ENCODE measurements at places on chromosomes 5 and 9.

DNA sequence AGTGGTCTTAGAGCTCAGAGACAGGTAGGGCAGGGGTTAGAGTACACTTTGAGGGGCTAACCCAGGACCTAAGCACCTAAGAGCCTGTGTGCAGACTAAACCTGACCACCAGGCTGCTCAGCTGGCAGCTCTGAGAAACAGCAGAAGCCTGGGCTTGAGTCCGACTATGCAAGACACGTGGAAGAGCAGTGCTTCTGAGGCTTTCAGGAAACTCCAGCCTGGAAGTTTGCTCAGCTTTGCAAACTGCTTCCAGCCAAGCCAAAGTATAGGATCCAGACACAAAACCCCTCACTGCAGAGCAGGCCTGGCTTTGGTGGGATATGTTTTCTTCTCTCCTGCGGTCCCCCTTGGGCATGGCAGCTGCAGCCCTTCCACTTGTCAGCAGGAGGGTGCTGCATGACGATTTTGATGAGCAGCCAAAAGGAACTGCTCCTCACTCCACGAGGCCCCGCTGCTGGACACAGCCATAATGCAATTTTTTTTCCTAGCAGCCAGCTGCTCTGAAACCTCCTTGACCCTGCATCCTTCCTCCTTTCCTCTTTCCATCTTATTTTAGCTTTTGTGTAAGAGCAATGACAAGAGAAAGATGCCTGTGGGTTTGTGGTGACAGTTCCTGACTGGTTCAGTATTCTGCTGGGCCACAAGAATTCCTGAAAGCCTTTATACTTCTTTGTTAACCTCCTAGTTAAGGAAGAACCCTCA is 123.1 kb downstream of the LIFR start:
- no peak for DNase-seq

DNA sequence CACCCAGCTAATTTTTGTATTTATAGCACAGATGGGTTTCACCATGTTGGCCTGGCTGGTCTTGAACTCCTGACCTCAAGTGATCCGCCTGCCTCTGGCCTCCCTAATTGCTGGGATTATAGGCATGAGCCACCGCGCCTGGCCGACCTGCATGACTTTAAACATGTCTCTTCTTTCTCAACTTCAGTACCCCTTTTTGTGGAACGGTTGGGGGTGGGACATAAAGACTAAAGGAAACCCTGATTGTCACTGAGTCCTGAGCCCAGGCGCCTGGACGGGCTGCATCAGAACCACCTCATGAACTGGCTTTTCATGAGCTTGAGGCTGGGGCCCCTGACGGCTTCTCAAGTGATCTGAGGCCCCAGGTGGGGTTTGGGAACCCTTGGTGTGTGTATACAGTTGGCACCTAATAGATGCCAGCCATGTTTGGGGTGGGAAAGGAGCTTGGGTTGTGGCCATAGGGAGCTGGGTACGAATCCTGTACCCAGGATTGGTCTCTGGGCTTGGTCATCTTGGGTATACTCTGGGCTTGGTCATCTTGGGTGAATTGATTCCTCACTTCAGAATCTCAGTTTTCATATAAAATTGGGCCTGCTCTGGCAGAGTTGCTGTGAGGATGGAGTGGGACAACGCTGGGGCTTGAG is 2.2 kb downstream of the GRK6 start:
- no peak for DNase-seq

DNA sequence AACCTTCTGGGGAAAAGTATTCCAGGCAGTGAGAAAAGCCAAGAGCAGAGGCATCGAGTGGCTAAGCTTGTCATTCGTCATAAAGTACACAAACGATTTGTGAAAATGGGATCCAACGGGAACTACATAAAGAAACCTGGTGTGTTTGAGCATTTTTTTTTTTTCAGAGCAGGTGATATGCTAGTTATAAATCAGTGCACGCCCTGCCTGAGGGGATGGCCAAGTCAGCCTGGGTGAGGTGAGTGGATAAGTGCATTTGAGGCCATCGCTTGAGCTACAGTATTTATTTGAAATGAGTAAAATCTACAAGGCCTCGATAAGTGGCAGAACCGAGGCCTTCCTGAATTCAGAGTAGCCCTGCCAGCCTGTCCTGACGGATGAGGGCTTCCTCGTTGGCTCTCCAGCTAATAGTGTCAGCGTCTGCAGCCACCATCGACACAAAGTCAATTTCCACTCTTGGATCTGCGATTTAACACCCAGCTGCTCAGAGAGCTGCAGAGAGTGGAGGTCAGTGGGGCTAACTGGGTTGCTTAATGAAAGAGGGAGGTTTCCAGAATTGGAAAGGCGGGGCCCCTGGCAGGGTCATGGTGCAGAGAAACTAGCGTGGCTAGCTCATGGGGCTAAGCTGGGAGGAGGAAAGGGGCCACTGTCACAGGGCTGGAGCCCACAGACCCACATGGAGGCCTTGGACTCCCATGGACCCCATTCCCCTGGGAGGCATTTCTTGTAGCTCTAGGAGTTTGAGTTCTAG is 27.3 kb downstream of the PPARGC1B start:
- no peak for DNase-seq

DNA sequence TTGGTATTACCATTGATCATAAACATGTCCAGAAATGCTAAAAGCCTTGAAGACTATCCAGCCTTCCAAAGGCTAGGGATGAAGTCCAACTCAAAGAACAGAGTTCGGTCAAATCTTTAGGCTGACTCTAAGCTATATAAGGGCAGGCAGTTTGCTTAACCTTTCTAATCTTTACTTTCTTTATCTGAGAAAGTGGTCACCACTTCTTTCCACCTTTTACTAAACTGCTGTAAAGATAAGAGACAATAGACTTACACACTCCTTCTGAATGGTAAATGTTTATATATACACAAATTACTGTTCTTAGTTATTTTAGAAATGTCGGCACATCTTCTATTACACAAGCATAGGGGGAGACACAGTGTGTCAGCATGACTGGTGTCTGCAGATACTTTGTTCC is 100.4 kb downstream of the NREP start:
- no peak for DNase-seq

GRCh38 chr9:98084396-98084795 is 27.9 kb downstream of the NANS start:
- DNase-seq, result no peak

GRCh38 chr5:60978968-60979367 is 34.0 kb downstream of the NDUFAF2 start:
- DNase-seq, result no peak

GRCh38 chr9:89695441-89695891 is 90.7 kb downstream of the GADD45G start:
- no peak for DNase-seq

- DNase-seq, result no peak
Measured at GRCh38 chr5:5533927-5534326, 111.5 kb downstream of the ICE1 start.

- DNase-seq, result no peak
Measured at GRCh38 chr5:74664551-74664950, 20.5 kb upstream of the HEXB start.

DNA sequence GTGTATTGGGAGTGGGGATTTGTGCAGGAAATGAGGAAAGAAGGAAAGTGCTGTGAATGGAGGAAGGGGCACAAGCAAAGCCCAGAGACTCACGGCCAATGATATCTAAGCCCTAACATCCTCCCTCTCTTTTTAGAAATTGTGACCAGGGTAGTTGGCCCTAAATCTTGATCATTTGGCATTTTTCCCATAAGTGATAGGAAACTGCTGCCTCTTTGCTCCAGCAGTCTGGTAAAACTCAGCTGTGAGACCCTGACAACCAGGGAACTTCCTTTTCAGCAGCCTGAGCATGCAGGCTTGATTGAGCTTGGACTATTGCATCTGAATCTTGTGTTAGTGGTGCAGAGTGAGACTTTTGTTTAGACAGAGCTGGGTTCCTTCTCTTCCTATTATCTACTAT is 9.6 kb upstream of the ADRB2 start:
- no peak for DNase-seq

GRCh38 chr5:74765929-74766328 is 988 bp downstream of the GFM2 start:
- DNase-seq, result no peak

GRCh38 chr9:82367929-82368328 is 379.4 kb downstream of the SPATA31D1 start:
- no peak for DNase-seq

- DNase-seq, result no peak
Measured at GRCh38 chr9:76817489-76817888, 53.3 kb downstream of the PCA3 start.

GRCh38 chr5:88426441-88426840 is 157.8 kb upstream of the TMEM161B start:
- no peak for DNase-seq

DNA sequence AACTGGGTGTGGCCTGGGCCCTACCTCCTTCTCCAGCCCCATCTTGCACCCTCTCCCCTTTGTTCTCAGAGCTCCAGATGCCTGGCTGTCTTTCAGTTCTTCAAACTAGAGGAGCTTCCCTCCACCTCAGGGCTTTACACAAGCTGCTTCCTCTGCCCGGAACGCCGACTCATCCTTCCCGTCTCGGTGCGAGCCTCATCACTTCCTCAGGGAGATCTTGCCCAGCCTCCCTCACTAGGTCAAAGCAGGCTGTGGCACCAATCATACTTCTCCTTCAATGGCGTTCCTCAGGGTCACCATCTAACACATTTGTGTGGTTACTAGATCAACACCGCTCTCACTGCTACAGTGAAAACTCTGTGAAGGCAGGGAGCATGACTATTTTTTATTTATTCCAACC is 56.2 kb upstream of the ZSWIM6 start:
- no peak for DNase-seq

GRCh38 chr5:171129308-171129707 is 179.7 kb upstream of the TLX3 start:
- DNase-seq, result no peak

- no peak for DNase-seq
Measured at GRCh38 chr5:167348980-167349379, 942.5 kb upstream of the WWC1 start.

- no peak for DNase-seq
Measured at GRCh38 chr5:34699155-34700077, 43.3 kb downstream of the RAI14 start.

DNA sequence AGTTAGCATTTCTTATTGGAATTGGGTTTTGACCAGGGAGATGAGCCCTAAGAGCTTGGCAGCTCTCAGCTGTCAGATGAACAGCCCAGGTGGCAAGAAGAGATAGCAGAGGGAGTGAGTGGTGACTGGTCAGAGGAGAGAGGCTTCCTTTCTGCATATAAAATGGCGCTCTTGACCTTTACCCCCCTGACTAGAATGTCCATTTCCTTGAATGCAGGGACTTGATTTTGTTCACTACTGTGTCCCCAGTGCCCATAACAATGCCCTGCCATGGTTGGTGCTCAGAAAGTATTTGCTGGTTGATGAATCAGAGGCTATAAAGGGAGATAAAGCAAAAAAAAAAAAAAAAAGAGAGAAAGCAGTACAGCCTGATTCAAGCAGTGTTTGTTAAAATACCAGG is 7.2 kb downstream of the CHMP5 start:
- no peak for DNase-seq

GRCh38 chr5:140222416-140222815 is 47.4 kb downstream of the CYSTM1 start:
- DNase-seq, result no peak

DNA sequence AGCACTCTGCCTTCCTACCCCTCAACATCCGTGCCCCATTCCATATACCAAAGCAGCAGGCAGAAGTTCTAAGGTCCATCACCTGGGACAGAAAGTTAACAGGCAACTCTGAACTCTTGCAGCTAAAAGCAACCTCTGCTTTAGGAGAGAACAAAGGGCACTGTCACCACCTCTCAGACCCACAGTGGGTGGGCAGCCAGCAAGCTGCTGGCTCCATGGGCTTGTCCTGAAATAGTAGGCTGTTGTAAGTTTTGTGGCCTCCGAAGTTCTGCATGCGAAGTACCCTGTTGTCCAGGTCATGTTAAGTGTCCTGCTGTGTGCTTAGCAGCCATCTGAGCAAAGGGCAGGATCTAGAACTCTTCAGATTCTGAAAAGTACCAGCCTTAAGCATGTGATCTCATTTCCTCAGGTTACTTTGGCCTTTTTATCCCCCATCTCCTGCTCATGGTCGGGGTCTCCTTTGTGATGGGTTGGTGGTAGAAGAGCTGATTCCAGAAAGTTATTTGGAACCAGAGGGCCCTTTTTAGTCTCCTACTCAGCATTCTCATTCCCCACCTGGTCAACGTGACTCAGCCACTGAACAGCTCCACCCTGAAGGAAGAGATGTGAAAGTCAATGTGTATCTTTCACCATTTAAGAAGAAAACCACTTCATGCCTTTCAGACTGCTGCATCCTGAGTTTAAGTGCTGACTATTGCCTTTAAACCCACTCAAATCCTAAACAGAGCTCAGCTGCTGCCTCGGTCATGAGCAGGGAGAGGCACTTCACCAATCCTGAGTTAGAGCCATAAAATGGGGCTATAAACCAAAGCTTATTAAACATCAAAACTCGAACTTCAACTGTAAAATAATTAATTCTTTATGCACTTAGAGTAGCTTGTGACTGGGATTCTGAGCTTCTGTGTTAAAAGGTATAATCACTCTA is 121.4 kb downstream of the DPYSL3 start:
- no peak for DNase-seq

GRCh38 chr5:66848749-66849641 is 252.8 kb downstream of the MAST4 start:
- no peak for DNase-seq

- DNase-seq, result no peak
Measured at GRCh38 chr9:120393386-120394057, 186.4 kb downstream of the CDK5RAP2 start.

DNA sequence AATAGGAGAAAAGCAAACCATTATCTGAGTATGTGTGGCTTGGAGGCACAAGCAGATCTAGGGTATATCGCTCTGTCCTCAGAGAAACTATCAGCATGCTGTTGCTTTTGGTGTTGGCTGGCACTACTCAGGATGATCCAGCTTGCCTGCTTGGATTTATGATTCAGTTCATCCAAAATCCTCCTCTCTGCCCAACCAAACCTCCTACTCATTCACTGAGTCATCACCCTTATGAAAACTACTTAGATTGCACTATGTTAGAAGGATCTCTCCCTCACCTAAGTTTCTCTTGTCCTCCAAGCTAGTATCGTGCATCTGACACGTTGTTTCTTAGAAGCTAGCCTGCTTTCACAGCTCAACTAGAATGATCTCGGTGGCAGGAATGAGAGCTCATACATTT is 14.2 kb upstream of the ZBED3 start:
- DNase-seq, result no peak

DNA sequence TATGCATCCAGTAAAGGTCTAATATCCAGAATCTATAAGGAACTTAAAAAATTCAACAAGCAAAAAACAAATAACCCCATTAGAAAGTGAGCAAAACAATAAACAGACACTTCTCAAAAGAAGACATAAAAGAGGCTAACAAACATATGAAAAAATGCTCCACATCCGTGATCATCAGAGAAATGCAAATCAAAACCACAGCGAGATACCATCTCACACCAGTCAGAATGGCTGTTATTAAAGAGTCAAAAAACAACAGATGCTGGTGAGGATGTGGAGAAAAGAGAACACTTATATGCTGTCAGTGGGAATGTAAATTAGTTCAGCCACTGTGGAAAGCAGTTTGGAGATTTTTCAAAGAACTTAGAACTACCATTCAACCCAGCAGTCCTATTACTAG is 86.1 kb downstream of the WWC1 start:
- no peak for DNase-seq

- no peak for DNase-seq
Measured at GRCh38 chr5:112372543-112372942, 46.5 kb downstream of the EPB41L4A start.
